ENCODE measurements at places on chromosomes 6 and 20. TPM values are rescaled to one million over a fixed set of nuclear protein-coding genes. Genes with fewer than 3 reads are reported as not detected.

DNA sequence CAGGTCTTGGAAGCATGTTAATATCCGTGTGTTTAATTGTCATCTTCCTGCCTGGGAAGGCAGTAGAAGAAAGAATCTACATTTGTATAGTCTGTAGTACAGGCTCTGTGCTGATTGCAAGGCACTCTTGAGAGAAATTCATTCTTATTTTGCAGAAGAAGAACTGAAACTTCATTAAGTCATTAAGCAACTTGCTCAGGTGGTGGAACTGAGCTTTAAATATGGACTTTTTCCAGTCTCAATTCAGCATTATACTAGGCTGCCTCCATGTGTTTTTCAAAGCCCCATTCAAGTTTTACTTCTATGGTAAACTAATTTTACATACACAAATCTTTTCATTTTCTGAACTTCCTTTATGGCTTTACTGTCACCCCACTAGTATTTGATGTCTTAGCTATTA is 18.7 kb downstream of the ZNF451 start:
- no peak overlapping the region for H3K4me3 ChIP-seq
- no peaks in the 10 kb centered on the region for H3K27me3 ChIP-seq
- peak overlapping the region; percentile 4 for H3K27ac ChIP-seq
- peaks cover 15% of the 10 kb centered on the region for H3K36me3 ChIP-seq
- H3K4me1 ChIP-seq: peaks cover 71% of the 10 kb centered on the region
- no peak for DNase-seq

GRCh38 chr20:41160686-41161085 is 23.3 kb downstream of the PLCG1 start:
- no peaks in the 10 kb centered on the region for H3K27me3 ChIP-seq
- H3K4me1 ChIP-seq: peaks cover 13% of the 10 kb centered on the region
- no peak overlapping the region for H3K4me3 ChIP-seq

GRCh38 chr20:33169176-33169794 is 1.3 kb downstream of the BPIFA2 start:
- H3K27ac ChIP-seq: no peak overlapping the region
- no peaks in the 10 kb centered on the region for H3K36me3 ChIP-seq
- H3K27me3 ChIP-seq: peaks cover 8% of the 10 kb centered on the region
- DNase-seq: peak; percentile 29

DNA sequence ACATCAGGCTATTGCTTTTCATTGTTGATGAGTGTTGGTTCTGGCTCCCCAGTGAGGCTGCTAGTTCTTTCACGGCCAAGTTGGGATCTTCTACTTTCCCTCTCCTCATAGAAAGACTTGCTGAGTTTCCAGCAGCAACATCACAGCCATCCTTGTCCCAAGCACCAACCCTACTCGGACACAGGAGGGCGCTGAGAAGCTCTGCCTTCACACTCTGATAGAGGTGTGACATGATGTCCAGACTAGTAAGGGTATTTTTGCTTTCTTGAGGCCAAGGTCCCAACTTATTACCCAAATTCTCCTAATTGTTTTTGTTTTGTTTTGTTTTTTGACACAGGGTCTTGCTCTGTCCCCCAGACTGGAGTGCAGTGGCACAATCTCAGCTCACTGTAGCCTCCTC is 3.0 kb upstream of the GCM1 start:
- peak; percentile 40 for DNase-seq
- H3K4me3 ChIP-seq: no peak overlapping the region
- H3K4me1 ChIP-seq: peaks cover 14% of the 10 kb centered on the region

DNA sequence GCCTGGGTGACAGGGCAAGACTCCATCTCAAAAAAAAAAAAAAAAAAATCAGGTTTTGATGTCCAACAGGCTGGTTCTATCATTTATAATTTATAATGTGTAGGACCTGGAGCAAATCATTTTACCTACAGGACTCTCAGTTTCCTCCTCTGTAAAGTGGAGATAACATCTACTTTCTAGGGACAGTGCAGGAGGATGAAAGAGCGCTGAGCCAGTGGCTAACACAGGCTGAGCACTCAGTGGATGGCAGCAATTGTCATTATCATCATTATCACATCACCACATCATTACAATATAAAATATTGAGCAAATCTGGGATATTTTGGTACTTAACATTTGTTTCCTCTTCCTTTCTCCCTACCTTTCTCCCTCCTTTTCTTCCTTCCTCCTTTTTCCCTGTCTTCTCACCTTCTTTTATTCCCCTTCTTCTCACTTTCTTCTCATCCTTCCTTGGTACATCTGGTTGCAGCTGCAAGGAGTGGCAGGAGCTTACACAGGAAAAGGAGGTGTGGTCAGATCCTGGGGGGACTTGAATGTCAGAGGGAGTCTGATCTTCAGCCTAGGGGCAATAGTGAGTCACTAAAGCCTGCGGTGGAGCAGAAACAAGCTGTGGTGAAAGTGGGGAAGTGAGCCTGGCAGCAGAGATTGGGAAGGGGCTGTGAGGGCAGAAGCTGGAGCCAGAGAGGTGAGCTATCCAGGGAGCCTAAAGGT is 24.6 kb upstream of the CTNNBL1 start:
- peaks cover 23% of the 10 kb centered on the region for H3K4me1 ChIP-seq
- no peak overlapping the region for H3K4me3 ChIP-seq
- no peak overlapping the region for H3K27ac ChIP-seq

DNA sequence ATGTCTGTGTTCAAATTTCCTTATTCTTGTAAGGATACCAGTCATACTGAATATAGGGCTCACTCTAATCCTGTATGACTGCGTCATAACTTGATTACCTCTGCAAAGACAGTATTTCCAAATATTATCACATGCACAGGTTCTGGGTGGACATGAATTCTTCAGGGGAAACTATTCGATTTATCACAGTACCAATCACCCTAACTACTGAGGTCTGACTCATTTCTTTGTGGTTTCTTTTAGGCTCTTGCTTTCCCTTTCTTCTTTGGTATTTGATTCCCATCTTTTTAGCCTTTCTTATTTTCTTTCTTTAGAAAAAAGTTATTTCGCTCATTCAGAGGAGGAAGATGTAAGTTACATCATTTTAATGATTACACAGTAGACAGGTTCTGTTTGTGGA is 40.3 kb upstream of the TBX18 start:
- H3K4me1 ChIP-seq: no peaks in the 10 kb centered on the region
- no peaks in the 10 kb centered on the region for H3K27me3 ChIP-seq
- H3K27ac ChIP-seq: no peak overlapping the region
- H3K4me3 ChIP-seq: no peak overlapping the region
- DNase-seq: no peak

DNA sequence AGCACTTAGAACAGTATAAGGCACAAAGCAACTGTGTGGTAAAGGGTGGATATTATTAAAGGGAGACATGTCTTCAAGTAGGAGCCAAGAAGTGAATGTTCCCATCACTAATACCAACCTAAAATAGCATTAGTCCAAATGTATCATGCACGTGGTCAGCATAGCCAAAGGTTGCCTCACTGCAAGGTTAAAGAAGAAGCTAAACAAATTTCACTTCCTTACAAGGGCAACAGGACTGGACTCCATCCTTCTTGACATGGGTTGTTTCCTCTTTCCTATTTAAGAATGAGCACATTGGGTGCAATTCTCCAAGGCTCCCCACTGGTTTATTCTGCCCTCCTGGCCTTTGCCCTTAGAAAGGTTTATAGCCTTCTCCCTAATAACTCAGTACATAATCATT is 186.7 kb downstream of the PHACTR1 start:
- no peaks in the 10 kb centered on the region for H3K36me3 ChIP-seq
- no peak for DNase-seq
- H3K27me3 ChIP-seq: no peaks in the 10 kb centered on the region

DNA sequence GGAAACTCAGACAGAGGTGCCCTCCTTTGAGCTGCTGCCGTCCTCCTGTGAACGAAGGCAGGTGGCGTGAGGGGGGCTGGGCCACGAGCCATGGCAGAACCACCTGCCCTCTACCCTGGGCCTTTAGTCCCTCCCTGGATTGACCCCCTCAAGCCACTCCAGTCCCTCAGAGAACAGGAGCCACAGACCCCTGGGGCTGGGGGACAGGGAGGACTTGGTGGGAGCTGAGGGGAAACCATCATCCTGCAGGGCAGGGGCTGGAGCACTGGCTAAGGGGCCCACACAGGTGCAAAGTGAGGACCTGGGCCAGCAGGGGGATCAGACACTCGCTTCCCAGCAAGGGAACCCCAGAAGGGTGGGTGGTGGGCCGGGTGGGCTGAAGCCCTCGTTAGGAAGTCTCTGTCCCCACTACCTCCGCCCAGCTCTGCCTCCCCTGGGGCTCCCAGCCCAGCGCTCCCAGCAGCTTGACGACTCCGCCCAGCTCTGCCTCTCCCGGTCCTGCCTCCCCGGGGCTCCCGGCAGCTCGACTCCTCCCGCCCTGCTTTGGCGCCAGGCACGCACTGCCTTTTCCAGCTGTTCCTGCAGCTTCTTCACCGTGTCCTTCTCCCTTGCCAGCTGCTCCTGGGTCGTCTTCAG is 44.4 kb downstream of the DSTN start:
- no peaks in the 10 kb centered on the region for H3K27me3 ChIP-seq
- no peak for DNase-seq
- H3K36me3 ChIP-seq: peaks cover 42% of the 10 kb centered on the region
- H3K4me1 ChIP-seq: peaks cover 22% of the 10 kb centered on the region
- H3K27ac ChIP-seq: no peak overlapping the region

- no peaks in the 10 kb centered on the region for H3K27me3 ChIP-seq
- no peak overlapping the region for H3K27ac ChIP-seq
- peaks cover 41% of the 10 kb centered on the region for H3K36me3 ChIP-seq
- DNase-seq: no peak
- H3K4me1 ChIP-seq: no peaks in the 10 kb centered on the region
Observed at GRCh38 chr20:37749218-37749617, 55.4 kb downstream of the CTNNBL1 start.

The XKR7 gene
- not detected for total RNA-seq

The KCNK16 gene
- not detected for total RNA-seq

All from HepG2 (cell line).